HT-29 (cell line): ENCODE measurements at places on chromosomes 11 and 22.

DNA sequence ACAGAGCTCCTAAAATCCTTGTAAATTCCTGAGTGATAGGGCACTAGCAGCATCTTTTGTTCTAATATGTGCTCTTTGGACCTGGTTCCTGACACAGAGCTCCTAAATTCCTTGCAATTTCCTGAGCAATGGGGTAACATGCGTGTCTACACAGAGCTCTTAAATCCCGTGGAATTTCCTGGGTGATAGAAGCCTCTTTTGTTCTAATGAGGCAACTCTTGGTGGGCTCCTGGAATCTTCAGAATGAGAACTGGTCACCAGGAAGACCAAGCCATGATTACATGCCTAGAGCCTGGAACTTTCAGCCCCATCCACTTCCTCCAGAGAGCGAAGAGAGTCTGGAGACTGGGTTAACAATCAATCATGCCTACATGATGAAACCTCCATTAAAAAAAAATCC lies 19.0 kb downstream of the RSF1 start:
- DNase-seq, result no peak

GRCh38 chr11:45997599-45997998 lies 75.1 kb downstream of the LARGE2 start:
- no peak for DNase-seq

GRCh38 chr22:38984224-38984623 lies 2.1 kb downstream of the APOBEC3B start:
- no peak for DNase-seq

GRCh38 chr22:27791159-27791858 lies 10.2 kb downstream of the MN1 start:
- DNase-seq, result no peak

DNA sequence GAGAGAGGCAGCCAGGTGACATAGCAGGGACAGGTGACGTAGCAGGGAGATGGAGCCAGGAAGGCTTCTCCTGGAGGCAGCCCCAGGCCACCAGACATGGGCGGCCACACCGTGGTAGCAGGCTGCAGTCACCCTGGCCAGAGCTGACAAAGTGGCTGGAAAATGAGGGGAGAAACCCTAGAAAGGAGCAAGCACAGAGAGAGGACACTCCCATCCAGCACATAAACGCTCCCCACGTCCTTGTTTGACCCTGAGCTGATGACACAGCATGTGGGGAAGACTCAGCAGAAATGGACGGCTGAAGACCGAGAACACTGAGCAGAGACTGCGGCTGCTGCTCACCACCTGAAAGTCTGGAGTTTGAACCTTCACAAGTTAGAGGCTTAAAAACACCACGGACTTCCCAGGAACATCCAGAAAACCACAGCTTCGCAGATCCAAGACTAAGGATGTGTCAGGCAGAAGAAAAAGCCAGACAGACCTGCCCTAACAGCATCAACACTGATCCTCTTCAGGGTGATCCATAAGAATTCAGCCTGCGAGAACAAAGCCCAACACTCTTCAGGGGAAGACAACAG lies 28.7 kb downstream of the DRD4 start:
- DNase-seq, result no peak

GRCh38 chr11:11659567-11660362 lies 38.0 kb upstream of the GALNT18 start:
- DNase-seq, result peak; percentile 11

- DNase-seq, result no peak
Observed at GRCh38 chr11:75149766-75150465, 991 bp upstream of the SLCO2B1 start.
